ENCODE measurements at places on chromosomes 1 and 21.

DNA sequence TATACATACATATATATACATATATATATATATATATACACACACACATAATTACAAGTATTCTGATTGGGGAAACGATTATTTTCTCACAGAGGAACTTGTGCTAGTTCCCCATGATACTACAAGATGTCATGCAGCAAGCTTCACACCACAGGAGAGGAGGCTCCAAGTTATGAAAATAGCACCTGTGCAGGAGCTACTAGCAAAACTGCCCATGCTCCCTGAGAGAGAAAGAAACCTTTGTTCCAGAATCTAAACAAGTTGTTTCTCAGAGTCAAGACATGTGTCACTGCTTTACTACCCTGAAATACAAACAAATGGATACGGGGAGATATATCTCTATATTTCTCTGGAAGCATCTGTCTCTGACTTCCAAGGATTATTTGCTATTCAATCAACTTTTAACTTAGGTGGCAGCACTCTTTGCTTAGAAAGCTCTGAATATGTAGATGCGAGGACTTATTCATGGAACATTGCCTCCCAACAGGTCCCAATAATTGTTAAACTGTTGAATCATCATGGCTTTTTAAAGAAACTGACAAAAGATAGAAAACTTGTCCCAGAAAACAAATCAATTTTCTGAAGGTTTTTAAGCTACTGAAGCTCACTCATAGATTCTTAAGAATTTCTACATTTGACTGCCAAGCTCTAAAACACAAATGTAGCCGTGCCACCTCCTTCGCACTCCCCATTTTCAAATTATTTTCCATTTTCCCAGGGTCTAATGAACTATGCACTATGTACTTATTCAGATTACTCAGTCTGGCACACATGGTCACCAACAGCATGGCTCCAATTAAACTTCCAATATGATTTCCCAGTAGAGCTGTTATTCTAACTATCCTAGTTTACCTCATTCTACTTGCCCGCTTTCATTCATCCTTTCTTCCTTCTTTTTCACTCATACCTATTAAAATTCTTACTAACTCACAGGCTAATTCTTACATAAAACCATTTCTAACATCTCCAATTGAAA is 929.1 kb downstream of the LTN1 start:
- no peak for DNase-seq

GRCh38 chr1:32636914-32637645 is 13.3 kb downstream of the ZBTB8OS start:
- DNase-seq = no peak

- peak; percentile 64 for DNase-seq
Measured at GRCh38 chr21:37072274-37072987, 440 bp downstream of the PIGP start.

DNA sequence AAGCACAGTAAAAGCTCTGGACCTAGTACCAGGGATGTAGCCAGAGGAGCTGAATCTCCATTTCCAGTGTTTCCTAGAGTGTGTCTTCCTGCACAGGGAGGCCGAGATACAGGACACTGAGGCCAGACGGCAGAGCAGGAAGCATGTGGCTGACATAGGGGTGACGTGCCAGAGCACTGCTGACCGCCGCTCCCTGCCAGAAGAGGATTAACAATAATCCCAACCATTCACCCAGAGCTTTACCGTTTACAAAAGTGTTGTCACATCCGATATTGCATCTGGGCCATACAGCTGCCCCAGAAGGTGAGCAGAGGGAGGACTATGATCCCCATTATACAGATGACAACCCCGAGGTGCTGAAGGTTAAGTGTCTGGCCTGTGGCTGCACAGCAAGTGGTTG is 5.8 kb upstream of the CLDN19 start:
- DNase-seq = no peak

DNA sequence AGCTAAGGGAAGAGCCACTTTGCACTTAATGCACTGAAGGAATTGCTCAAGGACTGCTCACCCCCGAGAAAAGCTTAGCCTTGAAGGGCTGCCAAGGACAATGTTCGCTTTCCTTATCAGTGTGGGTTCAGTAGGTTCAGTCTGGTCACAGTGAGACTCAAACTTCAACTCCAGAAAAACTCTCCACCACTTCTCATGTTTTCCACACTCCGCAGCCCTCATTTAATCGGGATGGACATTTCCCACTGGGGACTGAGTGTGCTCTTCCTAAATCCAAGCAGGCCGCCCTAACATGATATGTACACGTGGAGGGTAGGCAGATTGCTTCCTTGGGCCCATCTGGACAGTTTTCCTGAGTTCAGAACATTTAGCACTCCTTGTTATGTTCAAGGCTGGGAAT is 19.5 kb downstream of the SUSD4 start:
- no peak for DNase-seq

Data from activated CD4-positive, alpha-beta T cell treated with anti-CD3 and anti-CD28 coated beads, Interleukin-2, Interleukin-6, amounts not matched to agents 100 ng/mL and 50 ng/mL, durations not matched to agents 16 hours and 8 hours (primary cell).